ENCODE measurements at places on chromosomes 3 and 15. TPM values are rescaled to one million over a fixed set of nuclear protein-coding genes. Genes with fewer than 3 reads are reported as not detected.
A peak's percentile ranks its signal among the peaks of the same experiment; 100 is the strongest.

DNA sequence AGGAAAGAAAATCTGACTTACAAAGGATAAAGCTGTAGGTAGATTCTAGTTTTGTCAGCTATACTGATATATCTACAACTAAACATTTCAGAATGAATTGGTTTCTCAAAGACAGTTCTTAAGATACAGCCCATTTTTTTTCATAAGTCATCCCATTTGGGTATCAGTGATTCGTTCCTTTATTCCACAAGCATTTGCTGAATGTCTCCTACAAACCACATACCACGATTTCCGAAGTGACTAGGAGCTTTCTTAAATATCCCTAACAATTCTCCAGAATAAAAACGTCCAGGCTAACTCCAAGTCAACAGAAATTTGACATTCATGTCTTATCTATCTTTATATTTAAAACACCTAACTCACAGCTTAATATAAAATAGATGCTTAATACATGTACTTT lies 59.8 kb downstream of the TP53BP1 start:
- DNase-seq: no peak

- peak; percentile 69 for DNase-seq
These were observed 15.4 kb downstream of the IDH2 start for GRCh38 chr15:90086868-90087268.

- no peak for DNase-seq
These were observed 14.4 kb upstream of the PLA2G4D start for GRCh38 chr15:42108806-42109205.

GRCh38 chr15:49235446-49236124 lies 65.5 kb downstream of the GALK2 start:
- DNase-seq: peak; percentile 74

DNA sequence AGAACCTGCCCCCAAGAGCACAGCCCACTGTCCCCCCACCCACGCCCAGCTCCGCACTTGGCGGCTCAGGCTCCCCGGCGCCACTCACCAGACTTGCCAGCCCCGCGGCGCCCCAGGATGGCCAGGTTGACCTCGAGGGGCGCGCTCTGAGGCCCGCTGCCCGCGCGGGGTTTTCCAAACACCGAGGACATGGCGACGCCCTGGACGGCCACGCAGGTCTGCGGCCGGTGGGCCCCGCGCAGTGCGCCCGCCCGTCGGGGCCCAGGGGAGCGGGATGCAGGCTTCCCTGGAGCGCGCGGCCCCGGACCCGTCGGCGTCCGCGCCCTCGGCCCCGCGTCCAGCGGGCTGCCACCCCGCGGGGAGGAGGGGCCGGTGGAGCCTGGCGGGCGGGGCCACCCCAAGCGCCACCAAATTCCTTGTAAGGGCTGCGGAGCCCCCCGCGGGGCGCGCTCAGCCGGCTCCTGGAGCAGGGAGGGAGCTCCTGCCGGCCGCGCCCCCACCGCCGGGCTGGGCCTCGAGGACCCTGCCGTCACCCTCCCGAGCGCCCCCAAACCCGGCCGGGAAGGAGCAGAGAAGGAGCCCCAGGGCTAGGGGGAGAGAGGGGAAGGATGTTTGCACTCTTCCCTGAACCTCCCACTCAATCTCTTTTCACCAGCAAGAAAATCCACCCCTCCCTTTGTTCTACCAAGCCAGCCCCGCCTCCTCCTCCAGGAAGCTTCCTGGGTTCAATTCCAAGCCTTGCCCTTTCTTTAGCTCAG lies at the start of gene RASL12:
Gene RASL12, minus strand, starts transcription at position 347 of the 758 bp plus-strand sequence. Its CDS starts 156 bp downstream, at position 191.
- DNase-seq: no peak

GRCh38 chr15:89115547-89115946 lies 27.3 kb downstream of the ABHD2 start:
- peak; percentile 32 for DNase-seq

TMC3 gene
- total RNA-seq: not detected

Data from OCI-LY7 (cell line).